Sigmoid colon (tissue), 7 donors: ENCODE measurements at places on chromosomes 1 and 21. TPM values are rescaled to one million over a fixed set of nuclear protein-coding genes. Genes with fewer than 3 reads are reported as not detected.

The AKR1A1 gene
- total RNA-seq = 64.2 TPM

The SPATA45 gene
- not detected for total RNA-seq

The FAM72D gene
- total RNA-seq = not detected

The RYR2 gene
- 6.1 TPM for total RNA-seq

The SMIM11 gene
- total RNA-seq = 3.5 TPM

The FMO1 gene
- 0.36 TPM for total RNA-seq

DNA sequence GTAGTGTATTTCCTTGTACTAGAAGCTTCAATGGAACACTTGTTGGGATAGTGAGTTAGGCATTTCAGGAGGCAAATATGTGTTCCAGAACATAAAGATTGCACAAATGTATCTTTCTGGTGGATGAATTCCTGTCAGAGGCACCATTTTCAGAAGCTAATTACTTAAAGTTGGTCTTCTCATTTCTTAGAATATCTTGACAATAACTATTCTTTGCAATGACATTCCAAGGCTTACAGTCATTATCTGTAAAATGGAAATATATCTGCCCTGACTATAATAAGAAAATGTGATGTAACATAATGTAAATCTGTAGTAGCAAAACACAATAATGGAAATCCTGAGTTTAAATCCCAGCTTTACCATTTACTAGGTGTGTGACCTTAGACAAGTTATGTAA, 2.7 kb downstream of the VCAM1 start:
- no peak for DNase-seq

- DNase-seq = no peak
Measured at GRCh38 chr1:66395202-66396061, 138.5 kb upstream of the SGIP1 start.
